CD4-positive, alpha-beta T cell (primary cell): ENCODE measurements at places on chromosomes 11 and 22. TPM values are rescaled to one million over a fixed set of nuclear protein-coding genes. Genes with fewer than 3 reads are reported as not detected.

Gene MAPK8IP2
- 0.52 TPM for total RNA-seq

Gene KCNJ4
- not detected for total RNA-seq

Gene PIK3IP1
- total RNA-seq, result 1,072 TPM

Gene OR4C3
- total RNA-seq, result not detected

Gene DMC1
- total RNA-seq, result 0.95 TPM

Gene GLYAT
- total RNA-seq, result not detected

Gene GPHA2
- 0.56 TPM for total RNA-seq

Gene TCN1
- not detected for total RNA-seq

Gene CHRNA10
- total RNA-seq, result 0.33 TPM

Gene SHANK3
- not detected for total RNA-seq

Gene UBQLN3
- not detected for total RNA-seq

Gene CLDN5
- total RNA-seq, result not detected

Gene LRRC56
- total RNA-seq, result 2.4 TPM

Gene SLC5A12
- total RNA-seq, result not detected

Gene DDTL
- 3.5 TPM for total RNA-seq

Gene PTPRCAP
- 134 TPM for total RNA-seq

Gene LGALS1
- total RNA-seq, result 93.7 TPM

Gene FOLH1
- total RNA-seq, result not detected

Gene CST6
- total RNA-seq, result not detected

Gene PKNOX2
- not detected for total RNA-seq

Gene SEPTIN3
- 0.22 TPM for total RNA-seq

Gene MGAT3
- not detected for total RNA-seq

Gene OR52E8
- not detected for total RNA-seq

Gene NADSYN1
- 112 TPM for total RNA-seq

Gene ACP2
- total RNA-seq, result 17.2 TPM

Gene IZUMO1R
- not detected for total RNA-seq

Gene WNT11
- 0.30 TPM for total RNA-seq

Gene RFPL3
- not detected for total RNA-seq

Gene IGLL1
- total RNA-seq, result not detected

Gene DNAJB7
- total RNA-seq, result not detected

Gene KCNK4
- total RNA-seq, result 0.14 TPM

Gene GNG3
- total RNA-seq, result not detected

Gene PGA4
- not detected for total RNA-seq

Gene DAGLA
- total RNA-seq, result 0.73 TPM

Gene TSGA10IP
- total RNA-seq, result not detected

Gene MMP11
- total RNA-seq, result 2.4 TPM

Gene SUSD2
- total RNA-seq, result 0.80 TPM

Gene HMGXB4
- 41.4 TPM for total RNA-seq

Gene SYT9
- not detected for total RNA-seq

Gene HIKESHI
- 6.6 TPM for total RNA-seq

Gene CRYBA4
- total RNA-seq, result not detected

Gene PTGDR2
- total RNA-seq, result 0.36 TPM

Gene MOGAT2
- total RNA-seq, result not detected

Gene MAPK12
- total RNA-seq, result 1.3 TPM

Gene OR51B2
- not detected for total RNA-seq

Gene SNX32
- 0.61 TPM for total RNA-seq

Gene GPR137
- 13.8 TPM for total RNA-seq

Gene SLC25A1
- total RNA-seq, result 17.6 TPM

Gene KRTAP5-2
- not detected for total RNA-seq

Gene SPA17
- total RNA-seq, result not detected

Gene CRYBB3
- total RNA-seq, result not detected

Gene BARX2
- not detected for total RNA-seq

Gene OR9I1
- not detected for total RNA-seq

Gene C11orf58
- total RNA-seq, result 145 TPM

Gene TEX54
- 0.59 TPM for total RNA-seq
